ENCODE measurements at places on chromosomes 5 and 9.

DNA sequence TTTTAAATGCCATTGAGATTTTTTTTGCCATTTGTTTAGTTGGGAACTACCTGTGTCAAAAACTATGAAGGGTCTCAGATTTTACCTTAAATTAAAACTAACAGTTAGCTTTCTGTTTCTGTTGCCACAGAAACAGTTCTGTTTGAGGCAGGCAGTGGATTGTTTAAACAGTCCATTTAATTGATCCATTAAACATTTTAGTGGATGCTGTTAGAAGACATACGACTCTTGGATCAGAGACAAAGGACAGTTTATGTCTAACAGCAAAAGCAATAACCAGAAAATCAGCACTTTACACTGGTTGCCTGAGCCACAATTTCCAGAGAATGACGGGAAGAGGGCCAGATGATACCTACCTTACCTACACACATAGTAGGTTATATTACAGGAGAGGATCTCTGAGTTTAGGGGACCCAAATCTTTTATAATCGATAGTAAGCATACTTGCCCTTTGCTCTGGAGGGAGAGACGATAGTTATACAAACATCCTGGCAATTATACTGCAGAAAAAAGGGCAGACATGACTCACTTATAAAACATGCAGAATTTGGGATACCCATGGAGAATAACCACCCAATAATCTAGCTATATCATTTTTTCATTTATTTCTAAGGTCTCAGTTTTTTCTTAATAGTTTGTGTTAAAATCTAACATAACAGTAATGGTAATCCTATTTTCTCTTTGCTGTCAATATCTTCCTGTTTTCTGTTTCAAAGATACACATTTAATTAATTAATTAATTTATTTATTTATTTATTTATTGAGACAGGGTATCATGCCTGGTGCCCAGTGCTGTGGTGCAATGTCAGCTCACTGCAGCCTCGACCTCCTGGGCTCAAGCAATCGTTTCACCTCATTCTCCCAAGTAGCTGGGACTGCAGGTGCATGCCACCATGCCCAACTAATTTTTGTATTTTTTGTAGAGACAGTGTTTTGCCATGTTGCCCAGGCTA is 136.7 kb upstream of the TNFAIP8 start:
- DNase-seq, result no peak

GRCh38 chr9:100377015-100377414 is 24.3 kb upstream of the TEX10 start:
- no peak for DNase-seq

DNA sequence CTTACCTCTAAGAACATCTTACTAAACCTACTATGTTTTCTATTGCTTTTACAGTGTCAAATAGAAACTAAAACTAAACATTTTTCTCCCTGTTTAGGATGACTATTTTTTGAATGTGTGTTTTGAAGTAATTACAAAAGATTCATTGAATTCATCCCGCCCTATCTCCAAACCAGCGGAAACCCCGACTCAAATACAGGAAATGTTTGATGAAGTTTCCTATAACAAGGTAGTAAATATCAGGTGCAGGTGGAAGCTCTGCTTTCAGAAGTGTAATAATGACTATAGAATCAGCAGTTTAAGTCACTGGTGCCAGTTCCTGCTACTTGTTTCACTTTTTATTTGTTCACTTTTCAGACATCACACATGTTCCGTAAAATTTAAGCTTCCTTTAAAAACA is 20.0 kb downstream of the ERAP2 start:
- DNase-seq, result no peak

GRCh38 chr9:19728101-19728500 is 60.7 kb downstream of the SLC24A2 start:
- no peak for DNase-seq

GRCh38 chr5:32206053-32206452 is 31.9 kb upstream of the GOLPH3 start:
- DNase-seq, result no peak

DNA sequence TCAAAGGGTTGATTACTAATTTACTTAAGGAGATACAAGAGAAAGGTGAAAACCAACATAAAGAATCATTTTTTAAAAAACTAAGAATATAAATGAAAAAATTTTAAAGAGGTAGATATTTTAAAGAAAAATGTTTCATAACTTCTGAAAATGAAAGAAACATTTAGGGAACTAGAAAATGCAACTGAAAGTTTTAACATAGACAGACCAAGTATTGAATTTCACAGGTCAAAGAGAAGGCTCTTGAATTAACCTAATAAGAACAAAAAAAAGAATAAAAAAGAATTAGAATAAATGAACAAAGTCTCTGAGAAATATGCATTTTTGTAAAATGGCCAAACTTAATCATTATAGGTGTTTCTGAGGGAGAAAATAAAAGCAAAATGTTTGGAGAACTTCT is 16.1 kb upstream of the FAM174A start:
- no peak for DNase-seq

DNA sequence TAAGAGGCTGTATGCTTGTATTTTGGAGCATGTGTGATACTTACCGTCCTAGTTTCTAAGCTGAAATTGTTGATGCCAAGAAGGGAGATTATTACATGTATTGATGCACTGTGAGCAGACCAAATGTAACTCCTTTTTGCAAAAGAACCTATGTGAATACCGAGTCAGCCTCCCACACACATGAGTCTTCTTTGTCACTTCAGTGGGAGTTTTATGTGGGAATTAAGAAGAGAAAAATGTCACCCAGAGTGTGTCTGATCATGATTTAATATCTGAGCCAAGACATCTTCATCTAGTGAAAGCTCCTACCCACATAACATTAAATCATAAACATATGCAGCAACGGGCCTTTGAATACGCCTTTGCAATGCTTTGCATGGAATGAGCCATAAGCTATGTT is 380.3 kb upstream of the ACTBL2 start:
- DNase-seq, result no peak

- peak; percentile 67 for DNase-seq
These were observed 108.1 kb upstream of the SPRY4 start for GRCh38 chr5:142432961-142433360.

- DNase-seq, result no peak
These were observed 73.0 kb downstream of the MRPS27 start for GRCh38 chr5:72246954-72247442.

GRCh38 chr5:173236531-173237142 is 1.6 kb upstream of the NKX2-5 start:
- DNase-seq, result no peak

- DNase-seq, result peak; percentile 32
These were observed 113.9 kb downstream of the C5orf15 start for GRCh38 chr5:133854554-133854953.

GRCh38 chr5:141121563-141121962 is at the start of gene PCDHB4:
Gene PCDHB4 (plus strand): TSS chr5:141121818. CDS start chr5:141121999, 181 bp downstream.
- DNase-seq, result no peak

DNA sequence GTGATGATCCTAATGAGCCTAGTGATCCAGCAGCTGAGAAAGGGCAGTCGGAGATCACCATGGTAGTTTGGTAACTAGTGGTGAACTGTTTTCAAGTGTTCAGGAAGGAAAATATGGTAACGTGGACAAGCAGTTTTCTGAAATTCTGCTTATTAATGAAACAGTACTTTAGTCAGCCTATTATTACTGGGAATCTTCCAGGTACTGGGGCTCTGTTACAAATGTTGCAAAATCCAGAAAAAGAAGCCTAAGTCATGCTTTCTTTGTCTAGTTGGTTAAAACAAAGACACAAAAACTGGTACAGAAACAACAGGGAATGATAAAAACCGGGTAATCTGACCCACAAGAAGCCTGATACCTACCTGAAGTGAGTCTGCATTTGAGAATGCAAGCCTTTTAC is 18.2 kb downstream of the TTC23L start:
- DNase-seq, result no peak

DNA sequence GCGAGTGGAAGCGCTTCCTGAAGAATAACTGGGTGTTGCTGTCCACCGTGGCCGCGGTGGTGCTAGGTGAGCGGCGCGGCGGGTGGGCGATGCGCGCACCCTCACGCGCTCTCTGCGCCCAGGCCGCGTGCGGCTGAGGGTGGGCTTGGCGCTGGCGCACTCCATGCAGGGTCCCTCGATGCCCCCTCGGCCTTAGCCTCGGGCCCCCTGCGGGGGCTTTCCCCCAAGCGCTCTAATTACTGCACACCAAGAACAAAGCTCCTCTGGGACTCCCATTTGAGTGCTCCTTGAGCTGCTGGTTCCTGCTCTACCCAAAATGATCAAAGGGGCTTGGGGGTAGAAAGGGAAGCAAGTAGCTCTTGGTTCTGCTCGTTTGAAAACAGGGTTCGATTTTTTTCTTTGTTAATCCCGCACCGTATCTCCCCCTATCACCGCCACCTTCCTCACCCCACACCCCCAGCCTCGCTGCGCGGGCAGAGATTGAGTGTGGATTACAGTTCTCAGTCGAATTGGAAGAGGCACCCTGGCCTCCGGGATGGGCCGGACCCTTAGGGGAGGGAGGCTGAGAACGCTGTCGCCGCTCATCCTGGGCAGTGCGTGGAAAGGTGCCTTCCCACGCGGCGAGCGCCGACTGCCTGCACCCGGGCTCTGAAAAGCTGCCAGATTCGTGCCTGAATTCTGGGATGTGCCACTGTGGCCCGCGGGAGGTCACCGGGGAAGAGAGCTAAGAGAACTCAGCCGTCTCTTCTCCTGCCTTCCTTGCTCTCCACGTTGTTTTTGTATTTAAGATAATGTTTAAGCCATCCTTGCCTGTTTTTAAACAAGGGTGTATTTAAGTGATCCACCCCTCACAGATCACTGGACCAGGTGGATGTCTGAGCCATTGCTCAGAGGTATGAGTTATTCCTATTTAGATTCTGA is 697 bp downstream of the SLC1A1 start:
- no peak for DNase-seq
